Stomach (tissue), 19 donors: ENCODE measurements at places on chromosomes 5 and 9. TPM values are rescaled to one million over a fixed set of nuclear protein-coding genes. Genes with fewer than 3 reads are reported as not detected.

The CMYA5 gene
- total RNA-seq, result under 0.01 TPM

DNA sequence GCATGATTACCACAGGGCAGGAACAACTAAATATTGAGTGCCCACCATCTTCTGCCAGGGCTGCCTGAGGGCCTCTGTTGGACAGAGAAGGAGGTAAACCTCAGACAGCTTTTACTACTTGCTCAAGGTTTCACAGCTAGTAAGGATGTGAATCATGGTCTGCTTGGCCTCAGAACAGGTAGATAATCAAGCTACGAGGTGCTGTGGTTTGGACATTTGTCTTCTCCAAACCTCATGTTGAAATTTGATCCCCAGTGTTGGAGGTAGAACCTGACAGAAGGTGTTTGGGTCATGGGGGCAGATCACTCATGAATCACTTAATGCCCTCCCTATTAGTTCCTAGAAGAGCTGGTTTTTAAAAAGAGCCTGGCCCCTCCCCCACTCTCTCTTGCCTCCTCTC is 541.2 kb upstream of the TRPC7 start:
- no peaks in the 10 kb centered on the region for H3K4me1 ChIP-seq
- H3K27me3 ChIP-seq, result no peaks in the 10 kb centered on the region
- H3K36me3 ChIP-seq, result no peaks in the 10 kb centered on the region
- no peak for DNase-seq
- H3K27ac ChIP-seq, result no peak overlapping the region

DNA sequence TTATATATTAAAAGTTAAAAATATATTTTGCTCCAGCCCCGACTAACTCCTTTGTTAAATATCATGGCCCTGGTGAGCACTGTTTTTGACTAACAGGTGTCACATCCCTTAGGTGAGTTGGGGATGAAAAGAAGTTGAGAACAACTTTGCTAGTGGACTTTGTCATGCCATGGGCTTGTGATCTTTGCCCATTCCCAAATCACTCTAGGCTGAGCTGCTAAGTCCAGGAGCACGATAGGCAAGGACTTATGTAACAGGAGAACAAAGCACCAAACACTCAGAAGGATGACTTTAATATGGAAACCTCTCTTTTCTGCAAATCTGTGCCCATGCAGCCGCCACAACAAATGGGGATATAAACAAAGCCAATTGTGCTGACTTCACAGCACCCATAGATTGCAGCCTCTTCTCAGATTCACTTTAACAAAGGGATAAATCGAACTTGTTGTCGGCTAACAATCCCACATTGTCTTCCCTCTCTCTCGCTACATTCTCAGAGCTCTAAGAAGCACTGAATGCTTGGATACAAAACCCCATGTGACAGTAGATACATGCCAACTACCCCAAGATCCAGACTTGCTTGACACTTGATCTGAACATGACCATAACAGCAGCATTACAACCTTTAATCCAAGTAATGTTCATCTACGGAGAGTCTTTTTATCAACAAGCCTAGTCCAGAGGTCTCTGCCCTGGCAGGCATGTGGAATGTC is 86.8 kb upstream of the CD180 start:
- H3K4me3 ChIP-seq, result no peak overlapping the region
- no peaks in the 10 kb centered on the region for H3K27me3 ChIP-seq
- no peaks in the 10 kb centered on the region for H3K4me1 ChIP-seq

The ALDH7A1 gene
- total RNA-seq, result 55.6 TPM

DNA sequence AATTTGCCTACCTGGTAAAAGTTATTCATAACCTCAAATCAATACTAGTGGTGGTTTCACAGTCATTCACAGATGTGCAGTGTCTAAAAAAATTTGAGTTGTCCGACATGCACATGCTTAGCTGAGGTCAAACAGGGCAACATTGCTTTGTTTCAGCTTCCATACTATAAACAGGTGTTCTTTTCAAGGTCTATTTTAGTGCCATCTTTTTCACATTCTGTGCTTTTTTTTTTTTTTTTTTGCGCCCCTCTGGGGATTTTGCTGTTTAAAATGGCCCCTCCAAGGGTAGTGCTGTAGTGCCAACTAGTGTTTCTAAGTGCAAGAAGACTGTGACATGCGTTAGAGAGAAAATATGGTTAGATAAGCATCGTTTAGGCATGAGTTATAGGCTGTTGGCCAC is 14.5 kb downstream of the PHAX start:
- H3K36me3 ChIP-seq, result peaks cover 91% of the 10 kb centered on the region
- H3K27me3 ChIP-seq, result no peaks in the 10 kb centered on the region
- H3K4me3 ChIP-seq, result no peak overlapping the region
- peaks cover under 1% of the 10 kb centered on the region for H3K4me1 ChIP-seq

The SOWAHA gene
- total RNA-seq, result 6.8 TPM
